Esophagus muscularis mucosa (tissue), 4 donors: ENCODE measurements at places on chromosomes 1 and 21. TPM values are rescaled to one million over a fixed set of nuclear protein-coding genes. Genes with fewer than 3 reads are reported as not detected.

The TSPAN1 gene
- 0.83 TPM for total RNA-seq

GRCh38 chr1:93701629-93702028 is 20.0 kb upstream of the BCAR3 start:
- H3K36me3 ChIP-seq: no peaks in the 10 kb centered on the region
- H3K27me3 ChIP-seq: no peaks in the 10 kb centered on the region
- H3K4me3 ChIP-seq: no peak overlapping the region
- no peak for DNase-seq

The FCGR2B gene
- total RNA-seq: 34.9 TPM

GRCh38 chr1:222732216-222733159 is 4.5 kb upstream of the FAM177B start:
- H3K4me1 ChIP-seq: no peaks in the 10 kb centered on the region
- H3K4me3 ChIP-seq: no peak overlapping the region
- no peak overlapping the region for H3K27ac ChIP-seq
- H3K27me3 ChIP-seq: no peaks in the 10 kb centered on the region
- H3K36me3 ChIP-seq: peaks cover 91% of the 10 kb centered on the region
